ENCODE measurements at places on chromosomes 4 and X.

GRCh38 chr4:135249024-135249423 lies 1047.4 kb upstream of the PABPC4L start:
- DNase-seq: no peak

- DNase-seq: no peak
These were observed 2.1 kb upstream of the LEF1 start for GRCh38 chr4:108170631-108171338.

DNA sequence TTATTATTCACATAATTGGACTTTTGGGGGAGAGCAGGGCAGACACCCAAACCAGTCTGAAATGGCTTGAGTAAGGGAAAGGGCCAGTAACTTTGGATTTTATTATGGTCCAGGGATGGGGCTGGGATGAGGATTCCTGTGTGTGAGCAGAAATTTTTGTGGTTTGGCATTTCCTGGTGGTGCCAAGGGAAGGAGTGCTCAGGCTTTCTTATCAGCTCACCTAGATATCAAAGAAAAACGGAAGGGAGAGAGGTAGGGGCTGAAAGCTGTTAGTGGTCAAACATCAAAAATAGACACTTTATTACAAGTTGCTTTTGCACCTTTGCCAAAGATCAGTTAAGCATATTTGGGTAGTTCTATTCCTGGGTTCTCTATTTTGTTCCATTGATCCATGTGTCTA lies 128.5 kb upstream of the DIPK2B start:
- no peak for DNase-seq

DNA sequence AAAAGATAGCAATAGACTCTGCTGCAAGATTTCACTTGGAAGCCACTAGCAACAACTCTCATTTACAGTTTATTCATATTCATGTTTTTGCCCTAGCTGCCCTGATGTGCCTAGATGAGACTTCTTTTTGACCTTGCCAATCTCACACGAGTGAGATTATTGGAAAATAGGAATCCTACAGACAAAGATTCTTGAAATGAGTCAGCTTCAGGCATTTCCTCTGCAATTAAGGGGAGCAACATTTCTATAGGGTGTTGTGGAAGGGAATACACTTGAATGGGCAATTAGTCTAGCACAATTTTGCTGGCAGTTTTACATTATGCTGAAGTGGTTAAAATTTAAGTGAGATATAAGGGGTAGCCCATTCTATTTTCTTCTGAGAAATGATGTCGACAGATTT lies 217.0 kb upstream of the FAT4 start:
- DNase-seq: no peak

GRCh38 chr4:150510176-150510865 lies 71.6 kb upstream of the MAB21L2 start:
- DNase-seq: no peak

DNA sequence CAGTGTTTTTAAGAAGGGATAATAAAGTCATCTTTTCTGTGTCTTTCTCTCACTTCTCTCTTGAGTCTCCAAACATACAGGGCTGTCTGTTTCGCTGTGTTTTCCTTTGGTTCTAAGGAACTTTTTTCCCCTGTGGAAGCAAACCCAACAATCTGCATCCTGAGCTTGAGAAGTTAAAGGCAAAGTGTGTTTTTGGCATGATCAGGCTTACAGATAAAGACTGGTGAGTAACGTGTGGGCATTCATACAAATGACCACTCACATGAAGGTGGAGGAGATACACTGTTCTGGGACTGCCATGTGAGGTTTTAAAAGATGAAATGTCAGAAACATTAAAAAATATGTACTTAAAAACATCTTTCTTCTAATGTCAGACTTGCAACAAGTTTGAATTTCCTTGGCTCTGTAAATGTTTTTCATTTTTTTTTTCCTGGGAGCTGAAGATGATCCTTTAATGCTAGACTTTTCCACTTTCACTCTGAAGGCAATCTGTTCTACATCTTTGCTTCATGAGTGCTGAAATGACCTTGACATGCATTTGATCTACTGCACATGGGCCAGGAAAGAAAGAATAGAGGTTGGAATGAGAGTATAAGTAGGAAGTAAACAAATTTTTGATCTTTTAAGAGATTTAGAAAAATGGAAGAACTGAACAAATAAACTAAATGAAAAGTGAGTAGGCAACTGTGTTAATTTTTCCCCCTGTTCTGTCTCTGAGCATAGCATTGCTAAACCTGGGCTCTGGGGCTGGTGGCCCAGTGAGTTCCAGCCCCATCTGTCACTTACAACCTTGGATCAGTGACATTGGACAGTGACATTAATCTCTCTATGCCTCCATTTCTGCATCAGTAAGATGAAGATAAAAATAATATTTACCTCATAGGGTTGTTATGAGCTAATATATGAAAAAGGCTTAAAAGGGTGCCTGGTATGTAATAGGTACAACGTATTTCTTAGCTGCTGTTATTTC lies 151.1 kb upstream of the TBC1D9 start:
- DNase-seq: no peak

GRCh38 chr4:168868044-168868781 lies 141.8 kb downstream of the CBR4 start:
- no peak for DNase-seq

DNA sequence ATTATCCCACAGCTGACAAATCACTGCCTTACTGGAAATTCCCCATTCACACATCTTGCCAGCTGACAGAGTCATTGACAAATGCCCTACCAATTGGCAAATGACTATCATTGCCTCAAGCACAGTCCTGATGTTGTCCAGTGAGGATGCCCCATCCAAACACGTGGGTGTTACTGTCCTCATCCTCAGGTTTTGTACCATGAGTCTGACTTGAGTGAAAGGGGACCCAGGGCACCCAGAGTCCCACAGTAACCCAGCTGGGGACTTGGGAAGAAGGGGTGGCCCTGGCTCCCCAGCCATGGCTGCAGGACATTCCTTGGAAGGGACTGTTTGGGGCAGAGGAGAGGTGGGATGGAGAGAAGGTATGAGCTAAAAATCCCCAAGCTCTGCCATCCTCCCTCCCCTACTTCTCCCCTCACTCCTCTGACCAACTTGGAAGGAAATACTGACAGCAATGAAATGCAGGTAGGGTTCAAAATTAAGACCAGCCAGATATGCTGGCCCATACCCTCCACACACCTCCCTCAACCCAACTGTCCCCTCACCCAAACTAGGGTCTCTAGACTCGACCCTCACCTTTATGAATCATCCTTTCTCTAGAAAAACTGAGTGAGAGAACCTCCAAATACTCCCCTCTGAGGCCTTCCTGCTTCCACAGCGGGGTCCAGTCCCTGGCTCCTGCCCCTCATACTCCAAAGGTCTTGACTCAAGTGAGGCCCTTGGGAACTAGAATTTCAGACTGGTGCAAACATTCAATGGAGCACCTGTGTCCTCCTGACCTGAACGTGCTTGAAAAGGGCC lies 5.1 kb downstream of the TIMP1 start:
- no peak for DNase-seq

DNA sequence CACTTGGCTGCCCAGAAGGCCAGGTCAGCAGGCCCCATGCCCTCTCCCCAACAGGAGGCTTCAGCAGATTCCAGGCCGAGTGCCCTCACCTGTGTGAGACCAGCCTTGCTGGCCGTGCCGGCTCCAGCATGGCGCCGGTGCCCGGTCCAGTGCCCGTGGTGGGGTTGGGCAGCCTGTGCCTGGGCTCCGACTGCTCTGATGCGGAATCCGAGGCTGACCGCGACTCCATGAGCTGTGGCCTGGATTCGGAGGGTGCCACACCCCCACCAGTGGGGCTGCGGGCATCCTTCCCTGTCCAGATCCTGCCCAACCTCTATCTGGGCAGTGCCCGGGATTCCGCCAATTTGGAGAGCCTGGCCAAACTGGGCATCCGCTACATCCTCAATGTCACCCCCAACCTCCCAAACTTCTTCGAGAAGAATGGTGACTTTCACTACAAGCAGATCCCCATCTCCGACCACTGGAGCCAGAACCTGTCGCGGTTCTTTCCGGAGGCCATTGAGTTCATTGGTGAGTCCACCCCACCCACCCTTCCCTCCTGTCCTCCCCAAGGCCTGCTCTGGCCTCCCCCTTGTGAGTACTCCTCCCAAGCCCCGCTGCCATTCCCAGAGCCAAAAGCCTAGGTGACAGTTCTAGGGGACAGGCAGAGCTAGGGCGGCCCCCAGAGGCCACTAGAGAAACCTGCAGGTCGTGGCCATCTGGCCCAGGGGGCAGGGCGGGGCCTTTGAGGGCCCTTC lies 2.3 kb downstream of the DUSP9 start:
- peak; percentile 27 for DNase-seq

- no peak for DNase-seq
These were observed 344.6 kb upstream of the CTSO start for GRCh38 chr4:156298230-156298629.

DNA sequence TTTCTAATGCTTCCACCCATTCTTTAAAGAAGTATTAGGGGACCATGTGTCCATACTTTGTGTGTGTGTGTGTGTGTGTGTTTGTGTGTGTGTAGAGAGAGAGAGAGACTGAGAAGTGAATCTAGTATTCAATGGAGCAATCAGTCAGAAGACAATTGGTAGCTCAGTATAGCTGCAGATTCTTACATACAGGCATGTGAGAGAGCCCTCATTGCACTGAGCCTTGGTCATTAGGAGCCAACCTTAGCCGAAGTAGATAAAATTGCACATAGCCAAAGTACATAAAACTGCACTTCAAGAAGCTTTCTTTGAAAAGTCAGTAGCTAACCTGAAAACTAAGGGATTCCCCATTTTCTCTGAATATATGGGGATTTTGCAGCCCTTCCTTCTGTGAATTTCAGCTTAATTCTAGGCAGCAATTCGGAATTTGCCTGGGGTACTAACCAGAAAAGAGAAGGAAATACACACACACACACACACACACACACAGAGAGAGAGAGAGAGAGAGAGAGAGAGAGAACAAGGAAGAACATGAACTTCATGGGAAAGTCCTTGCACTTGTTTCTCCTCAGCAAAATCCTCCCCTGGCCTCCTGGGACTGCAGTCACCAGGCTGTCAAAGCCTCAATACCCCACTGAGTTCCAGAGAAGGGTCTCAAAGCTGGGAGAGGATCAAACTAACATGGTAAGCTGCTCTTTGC lies 1.7 kb upstream of the PRDM8 start:
- DNase-seq: no peak

DNA sequence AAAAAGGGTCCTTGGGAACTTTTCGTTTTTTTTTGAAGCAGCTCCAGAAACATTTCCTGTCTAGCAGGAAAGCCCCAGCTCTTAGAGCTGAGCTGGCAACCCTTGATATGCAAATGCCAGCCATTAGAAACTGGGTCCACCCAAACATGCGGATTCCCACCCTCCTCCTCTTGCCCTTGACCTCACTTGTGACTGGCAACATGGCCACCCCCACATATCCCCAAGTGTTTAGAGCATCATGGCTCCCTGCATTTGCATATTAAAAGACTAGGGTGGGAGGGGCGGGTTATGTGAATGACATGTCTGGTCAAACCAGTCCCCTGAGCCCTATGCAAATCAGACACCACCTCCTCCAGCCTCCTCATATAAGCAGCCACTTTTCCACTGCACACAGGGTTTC lies 671.1 kb downstream of the FAT4 start:
- no peak for DNase-seq

- DNase-seq: no peak
These were observed 100.6 kb downstream of the LUZP4 start for GRCh38 chrX:115390078-115390477.

- DNase-seq: no peak
These were observed 35.4 kb upstream of the DHRSX start for GRCh38 chrX:2536141-2536540.

GRCh38 chr4:155705664-155706063 lies 39.0 kb downstream of the GUCY1A1 start:
- no peak for DNase-seq

DNA sequence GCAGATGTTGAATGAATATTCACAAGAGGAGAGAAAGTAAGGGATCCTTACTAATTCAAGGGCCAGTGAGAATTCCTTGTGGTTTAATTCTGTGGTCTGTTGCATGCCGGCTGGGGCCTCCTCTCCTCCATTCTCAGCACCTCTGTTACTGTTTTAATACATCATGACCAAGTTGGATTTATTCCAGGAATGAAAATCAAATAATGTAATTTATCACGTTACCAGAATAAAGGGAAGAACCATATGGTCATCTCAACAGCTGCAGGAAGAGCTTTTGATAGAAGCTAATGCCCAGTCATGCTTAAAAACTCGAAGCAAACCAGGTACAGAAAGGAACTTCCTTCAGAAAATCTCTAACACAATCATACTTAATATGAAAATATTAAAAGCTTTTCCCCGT lies 54.1 kb downstream of the GRK4 start:
- no peak for DNase-seq

DNA sequence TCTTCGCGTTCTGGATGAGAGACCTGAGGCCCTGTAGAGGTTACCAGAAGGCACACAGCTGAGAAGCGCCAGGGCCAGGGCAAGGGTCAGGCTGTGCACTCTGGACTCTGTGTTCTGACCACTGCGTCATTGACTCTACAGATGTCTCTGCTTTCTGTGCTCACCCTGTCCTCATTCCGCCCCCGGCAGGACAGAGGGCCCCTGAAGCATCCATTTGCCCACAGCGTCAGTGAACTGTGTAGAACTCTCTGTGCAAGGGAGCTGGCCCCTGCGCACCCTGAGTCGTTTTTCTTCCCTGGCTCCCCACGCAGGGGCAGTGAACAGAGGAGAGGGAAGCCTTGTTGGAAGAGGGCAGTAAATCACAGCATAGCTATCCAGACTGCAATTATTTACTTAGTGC lies 6.1 kb upstream of the WAS start:
- DNase-seq: no peak

- DNase-seq: no peak
These were observed 328.5 kb upstream of the GALNTL6 start for GRCh38 chr4:171484681-171485080.

GRCh38 chr4:74133786-74134499 lies 24.0 kb upstream of the MTHFD2L start:
- DNase-seq: peak; percentile 24

GRCh38 chrX:2483398-2484060 lies 17.2 kb downstream of the DHRSX start:
- no peak for DNase-seq

DNA sequence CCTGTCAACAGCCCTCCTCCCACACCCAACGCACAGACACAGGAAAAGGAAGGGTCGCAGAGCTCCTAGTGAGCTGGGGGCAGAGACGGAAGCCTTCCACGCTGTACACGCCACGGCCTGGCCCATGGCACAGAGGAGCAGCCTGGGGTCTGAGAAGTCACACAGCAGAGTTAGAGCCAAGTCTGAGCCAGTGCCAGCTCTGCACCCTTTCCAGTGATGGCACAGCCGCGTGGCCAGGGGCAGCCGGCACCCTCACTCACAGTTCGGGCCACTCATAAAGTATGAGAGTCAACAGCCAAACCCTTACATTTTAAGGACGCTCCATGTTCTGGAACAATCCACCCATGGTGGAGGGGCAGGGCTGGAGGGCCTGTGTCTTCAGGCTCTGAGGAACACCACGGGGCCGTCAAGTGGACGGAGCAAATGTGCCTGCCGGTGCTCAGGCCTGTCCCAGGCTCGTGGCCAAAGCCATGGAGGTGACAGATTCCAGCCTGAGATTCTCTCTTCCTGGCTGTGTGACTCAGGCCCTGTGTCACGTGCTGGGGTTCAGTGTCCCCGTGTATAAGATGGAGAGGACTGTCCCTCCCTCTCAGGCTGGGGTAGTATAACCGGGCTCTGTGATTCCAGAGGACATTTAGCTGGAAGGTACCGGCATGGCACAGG lies 91.2 kb downstream of the ABLIM2 start:
- no peak for DNase-seq

Measured in activated CD8-positive, alpha-beta memory T cell treated with anti-CD3 and anti-CD28 coated beads, Interleukin-2, amount 50 U/mL, for 4 hours (primary cell).